ENCODE measurements at places on chromosomes 5 and 9.

DNA sequence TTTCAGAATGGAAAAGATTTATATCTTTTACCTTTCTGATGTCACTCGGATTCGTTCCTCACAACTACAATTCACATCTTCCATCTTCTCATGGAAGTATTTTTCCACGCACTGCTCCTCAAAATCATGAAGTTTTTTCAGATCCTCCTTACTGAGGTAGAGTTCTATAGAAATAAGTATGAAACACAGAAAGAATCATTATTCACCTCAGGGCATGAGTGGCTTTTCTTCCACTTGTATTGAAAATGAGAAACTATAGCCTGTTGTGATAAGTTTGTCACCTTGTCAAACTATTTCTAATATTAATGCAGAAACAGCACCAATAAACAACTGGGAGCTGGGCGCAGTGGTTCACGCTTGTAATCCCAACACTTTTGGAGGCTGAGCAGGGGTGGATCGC lies 116.0 kb downstream of the TRPM6 start:
- DNase-seq, result no peak

DNA sequence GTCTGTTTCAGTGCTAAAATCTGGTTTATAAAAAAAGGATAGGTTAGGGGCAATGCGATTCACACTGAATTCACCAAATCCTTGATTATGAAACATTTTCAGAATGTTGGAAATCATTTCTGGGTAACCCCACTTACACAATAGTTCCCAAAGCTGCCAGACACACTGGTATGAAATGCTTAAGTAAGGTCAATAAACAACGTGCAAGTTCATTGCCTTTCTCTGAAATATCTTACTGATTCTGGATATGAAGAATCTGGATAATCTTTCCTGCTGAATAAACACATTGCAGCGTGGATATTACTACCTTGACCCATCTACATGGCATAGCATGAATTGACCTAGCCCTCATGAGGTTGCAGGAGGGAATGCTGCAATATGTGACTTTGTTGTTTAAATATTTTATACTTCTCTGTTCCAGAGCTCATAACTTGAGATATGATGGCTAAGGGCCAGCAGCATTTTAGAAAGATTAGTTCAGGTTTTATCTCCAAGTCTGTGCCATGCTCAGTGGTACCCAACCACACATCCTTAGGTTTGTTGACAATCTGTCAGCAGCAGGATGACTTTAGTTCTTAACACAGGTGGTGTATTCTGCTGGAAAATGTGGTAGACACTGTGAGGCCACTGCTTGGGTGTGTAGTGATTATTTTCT lies 121.0 kb downstream of the NREP start:
- DNase-seq, result no peak

DNA sequence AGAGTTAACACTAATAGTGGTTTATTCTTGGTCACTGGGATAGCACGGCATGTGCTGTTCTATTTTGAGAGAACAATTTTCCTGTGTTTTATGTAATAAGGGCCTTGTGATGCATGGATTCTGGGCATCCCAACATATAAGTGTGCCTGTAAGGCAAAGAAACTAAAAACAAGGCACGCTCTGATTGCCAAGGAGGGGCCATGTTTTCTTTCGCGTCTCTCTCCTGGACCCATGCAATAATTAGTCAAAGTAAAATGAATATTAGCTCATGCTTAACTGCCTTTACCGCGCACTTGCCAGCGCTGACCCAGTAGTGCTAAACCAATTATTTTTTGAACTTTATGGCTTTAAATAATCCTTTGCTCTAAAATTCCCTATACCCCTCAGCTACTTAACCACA lies 140.9 kb downstream of the PSAT1 start:
- DNase-seq, result no peak

DNA sequence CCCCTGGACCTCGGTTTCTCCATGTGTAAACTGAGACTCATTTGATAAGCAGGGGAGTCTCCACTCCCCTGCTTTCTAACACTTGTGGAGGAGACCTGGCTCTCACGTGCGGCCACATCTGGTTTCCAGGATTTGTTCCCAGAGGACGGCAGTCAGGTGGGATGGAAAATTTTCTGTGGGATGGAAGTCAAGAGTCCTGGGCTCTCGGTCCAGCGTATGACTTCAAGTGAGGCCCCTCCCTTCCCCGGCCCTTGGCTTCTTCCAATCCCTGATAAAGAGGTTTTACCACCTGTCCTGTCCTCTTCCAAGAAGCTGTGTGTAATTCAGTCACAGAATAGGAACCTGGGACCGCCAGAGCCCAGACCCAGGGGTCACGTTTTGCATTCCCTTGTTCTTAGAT lies 35.0 kb downstream of the TMOD1 start:
- no peak for DNase-seq

GRCh38 chr5:170546282-170546681 lies 42.5 kb downstream of the KCNIP1 start:
- no peak for DNase-seq

DNA sequence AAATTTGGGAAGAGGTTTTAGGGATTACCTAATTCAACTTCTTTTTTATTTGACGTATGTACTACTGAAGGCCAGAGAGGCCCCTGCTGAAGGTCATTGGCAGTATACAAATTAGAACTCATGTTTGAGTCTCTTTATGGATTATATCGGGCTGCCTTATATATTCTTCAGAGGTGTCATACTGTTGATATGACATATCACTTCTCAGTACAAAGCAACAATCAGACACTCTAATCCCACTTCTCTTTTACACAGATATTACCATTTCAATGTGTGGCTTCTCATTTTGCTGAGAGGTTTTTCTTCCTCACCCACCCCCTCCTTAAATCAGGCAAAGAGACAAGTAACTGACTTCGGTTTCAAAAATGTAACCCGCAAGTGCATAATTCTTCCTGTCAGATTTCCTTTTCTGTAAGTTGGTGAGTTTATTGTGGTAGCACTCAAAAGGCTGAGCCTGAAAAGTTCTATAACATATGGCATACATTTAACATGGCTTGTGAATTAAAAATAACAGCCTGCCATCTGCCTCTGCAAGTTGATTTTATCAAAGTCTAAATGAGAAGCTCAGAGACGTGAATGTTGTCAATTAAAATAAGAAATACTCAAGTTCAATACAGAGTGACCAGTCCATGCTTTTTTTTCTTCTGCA lies 163.6 kb upstream of the RORB start:
- no peak for DNase-seq

GRCh38 chr5:16707168-16707868 lies 90.5 kb upstream of the RETREG1 start:
- DNase-seq, result no peak

DNA sequence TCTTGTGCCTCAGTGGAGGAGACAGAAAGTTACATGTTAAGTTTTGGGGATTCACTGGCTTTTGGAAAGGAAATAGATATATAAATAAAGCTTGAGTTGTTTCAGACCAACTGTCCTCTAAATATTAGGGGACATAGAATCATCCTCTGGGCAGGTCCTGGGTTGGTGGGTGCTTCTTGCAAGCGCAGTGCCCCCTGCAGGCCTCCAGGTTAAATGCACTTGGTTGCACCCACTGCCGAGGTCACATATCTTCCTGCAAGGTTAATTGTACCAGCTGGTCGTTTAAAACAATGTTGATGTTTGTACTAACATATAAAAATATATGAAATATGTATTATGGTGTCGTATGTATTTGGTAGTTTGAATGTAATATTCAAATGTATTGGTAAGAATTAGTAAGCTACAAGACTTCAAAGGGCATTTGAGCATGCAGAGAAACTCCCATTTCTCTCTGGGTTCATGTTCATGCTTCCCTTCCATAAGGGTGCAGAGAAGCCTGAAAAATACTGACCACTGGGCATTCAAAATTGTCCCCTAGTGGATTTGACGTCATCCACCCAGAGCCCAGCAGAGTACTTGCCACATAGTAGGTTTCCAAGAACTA lies 87.0 kb downstream of the ZNF618 start:
- no peak for DNase-seq

DNA sequence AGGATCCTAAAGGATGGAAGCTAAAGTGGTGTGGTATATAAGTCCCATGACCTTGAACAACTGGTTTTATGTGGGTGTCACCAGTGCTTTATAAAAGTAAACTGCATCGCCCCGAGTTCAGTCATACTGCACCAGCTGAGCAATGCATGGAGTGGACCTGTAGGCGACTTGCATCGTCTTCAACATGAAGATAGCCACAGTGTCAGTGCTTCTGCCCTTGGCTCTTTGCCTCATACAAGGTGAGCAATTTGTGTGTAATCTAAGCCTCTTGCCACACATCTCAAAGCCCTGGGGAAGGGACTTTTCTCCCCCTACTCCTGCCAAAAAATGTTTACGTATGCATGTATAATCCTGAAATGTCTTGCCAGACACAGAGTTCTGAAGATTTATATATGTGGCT lies at the start of gene SPINK5:
Gene SPINK5, plus strand, starts transcription at position 120 of the 400 bp plus-strand sequence. Its CDS starts 65 bp downstream, at position 185.
- DNase-seq, result no peak

DNA sequence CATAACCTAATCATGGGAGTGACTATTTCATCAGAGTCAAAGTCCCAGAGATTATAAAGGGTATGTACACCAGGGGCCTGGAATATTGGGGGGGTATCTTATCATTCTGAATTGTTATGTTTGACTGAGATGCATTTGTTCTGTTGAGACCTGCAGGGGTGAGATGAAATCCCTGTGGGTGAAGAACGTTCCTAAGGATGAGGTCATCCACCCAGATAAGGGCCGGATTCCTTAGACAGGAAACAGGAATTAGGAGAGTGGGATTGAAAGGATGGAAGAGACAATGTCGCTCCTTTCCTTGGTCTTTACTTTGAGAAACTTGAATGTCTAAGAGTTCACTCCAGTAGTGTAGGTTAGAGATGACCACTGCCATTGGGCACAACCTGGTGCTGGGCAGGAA lies 54.7 kb downstream of the GAS1 start:
- DNase-seq, result no peak

Measured in iPS DF 19.7 (cell line).